ENCODE measurements at places on chromosomes 1 and 21.

GRCh38 chr1:42096554-42096953 is 56.7 kb upstream of the GUCA2B start:
- no peak for DNase-seq

DNA sequence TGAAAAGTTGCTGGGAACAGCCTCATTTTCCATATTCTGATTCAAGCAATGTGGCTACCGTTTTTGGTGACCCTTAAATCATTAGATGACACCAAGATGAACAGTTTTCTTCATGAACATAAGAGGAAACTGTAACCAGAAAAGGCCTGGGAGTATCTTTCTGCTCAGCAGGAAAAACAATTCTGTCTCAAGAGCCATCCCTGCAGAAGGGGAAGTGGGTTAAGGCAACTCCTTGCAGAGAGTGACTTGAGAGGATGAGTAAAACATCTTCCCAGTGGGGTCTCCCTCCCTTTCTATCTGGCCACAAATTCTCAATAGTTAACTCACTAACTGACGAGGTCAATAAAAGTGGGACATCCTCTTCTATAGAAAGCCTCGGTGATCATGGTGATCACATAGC is 187.6 kb upstream of the NRIP1 start:
- no peak for DNase-seq

DNA sequence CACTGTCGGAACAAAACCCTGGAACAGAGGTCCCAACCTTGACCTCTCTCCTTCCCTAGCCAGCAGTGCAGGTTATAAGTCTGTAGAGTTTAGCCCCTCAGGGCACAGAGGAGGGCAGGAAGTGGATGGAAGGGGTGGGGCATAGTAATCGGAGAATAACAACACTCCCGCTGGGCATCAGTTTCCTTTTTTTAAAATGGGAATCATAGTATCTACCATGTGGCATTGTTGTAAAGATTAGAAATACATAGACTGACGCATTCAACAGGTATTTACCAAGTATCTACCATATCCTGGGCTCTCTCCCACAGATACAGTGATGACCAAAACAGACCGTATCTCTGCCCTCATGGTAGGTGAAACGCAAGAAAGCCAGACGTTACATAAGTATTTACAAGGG is 24.9 kb upstream of the ATF3 start:
- DNase-seq = no peak

- DNase-seq = no peak
Observed at GRCh38 chr1:64155278-64155677, 48.1 kb upstream of the UBE2U start.

DNA sequence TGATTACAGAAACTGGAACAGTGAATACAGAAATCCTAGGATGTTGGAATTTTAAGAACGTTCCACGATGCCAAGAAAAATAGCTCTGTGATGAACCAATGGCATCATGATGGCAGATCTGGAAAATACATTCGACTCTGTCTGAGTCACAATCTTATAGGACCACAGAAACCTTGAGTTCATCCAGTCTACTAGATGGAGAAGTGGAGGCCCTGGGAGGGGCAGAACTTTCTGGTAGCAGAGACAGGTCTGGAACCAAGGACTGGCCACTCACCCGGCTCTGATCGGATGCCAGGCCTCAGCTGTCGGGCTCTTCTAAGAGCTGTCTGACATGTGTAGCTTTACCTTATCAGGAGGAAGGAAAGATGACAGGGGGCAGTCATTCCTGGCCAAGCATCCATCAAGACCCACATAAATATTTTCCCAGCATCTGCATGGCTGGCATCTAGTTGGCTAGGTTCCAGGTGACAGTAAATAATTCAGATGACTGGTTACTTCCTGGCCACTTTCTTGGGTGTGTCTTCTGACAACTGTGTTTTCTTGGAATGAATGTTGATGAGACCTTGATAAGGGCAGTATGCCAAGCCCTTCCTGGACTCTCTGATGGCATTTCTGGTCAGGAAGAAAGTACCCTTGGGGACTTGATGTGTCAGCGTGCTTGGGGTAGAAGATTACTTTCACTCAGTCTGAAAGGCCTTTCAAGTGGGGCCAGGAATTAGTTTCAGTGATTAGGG is 72.6 kb upstream of the TRABD2B start:
- DNase-seq = no peak

DNA sequence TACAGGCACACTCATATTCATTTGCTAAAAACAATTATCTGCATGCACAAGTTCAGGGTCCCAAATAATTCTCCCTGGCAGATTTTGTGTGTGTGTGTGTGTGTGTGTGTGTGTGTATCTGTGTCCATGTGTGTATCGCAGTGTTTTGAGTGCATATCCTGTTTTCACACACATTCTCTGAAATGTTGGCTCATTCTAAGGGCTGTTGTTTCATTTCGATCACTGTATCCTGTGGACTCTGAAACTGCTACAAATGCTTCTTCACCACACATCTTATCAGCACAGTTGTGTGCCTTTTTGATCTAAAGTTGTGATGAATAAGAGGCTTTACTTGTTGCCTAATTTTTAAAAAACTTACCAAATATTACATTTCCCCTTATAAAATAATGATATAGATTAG is 34.6 kb downstream of the NR5A2 start:
- no peak for DNase-seq

DNA sequence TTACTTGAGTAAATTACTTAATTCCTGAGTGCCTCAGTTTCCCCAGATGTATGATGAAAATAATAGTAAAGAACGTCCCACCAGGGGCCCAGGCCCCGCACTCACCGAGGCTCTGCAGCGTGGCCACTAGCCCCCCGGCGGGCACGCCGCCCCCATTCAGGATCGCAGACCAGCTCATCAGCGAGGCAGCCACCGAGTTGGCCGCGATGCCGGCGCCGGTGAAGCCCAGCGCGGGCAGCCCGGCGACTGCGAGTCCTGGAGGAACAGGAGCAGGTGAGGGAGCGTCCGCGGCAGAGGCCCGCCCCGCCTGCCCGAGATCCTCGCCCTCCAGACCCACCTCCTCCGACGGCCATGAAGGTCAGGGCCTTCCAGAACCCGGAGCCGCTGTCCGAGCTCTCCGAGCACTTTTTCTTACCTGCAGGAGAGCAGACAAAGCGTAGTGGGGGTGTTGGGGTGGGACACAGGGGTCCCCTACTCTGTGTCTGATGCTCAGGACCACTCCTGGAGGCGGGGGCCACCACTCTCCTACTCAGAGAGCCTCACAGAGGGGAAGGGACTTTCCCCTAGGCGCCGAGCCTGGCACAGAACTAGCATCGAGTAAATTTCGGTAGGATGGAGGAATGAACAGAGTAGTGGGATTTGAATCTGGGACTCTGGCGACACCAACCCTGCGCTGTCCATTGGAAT is 3.7 kb downstream of the IFI6 start:
- no peak for DNase-seq

DNA sequence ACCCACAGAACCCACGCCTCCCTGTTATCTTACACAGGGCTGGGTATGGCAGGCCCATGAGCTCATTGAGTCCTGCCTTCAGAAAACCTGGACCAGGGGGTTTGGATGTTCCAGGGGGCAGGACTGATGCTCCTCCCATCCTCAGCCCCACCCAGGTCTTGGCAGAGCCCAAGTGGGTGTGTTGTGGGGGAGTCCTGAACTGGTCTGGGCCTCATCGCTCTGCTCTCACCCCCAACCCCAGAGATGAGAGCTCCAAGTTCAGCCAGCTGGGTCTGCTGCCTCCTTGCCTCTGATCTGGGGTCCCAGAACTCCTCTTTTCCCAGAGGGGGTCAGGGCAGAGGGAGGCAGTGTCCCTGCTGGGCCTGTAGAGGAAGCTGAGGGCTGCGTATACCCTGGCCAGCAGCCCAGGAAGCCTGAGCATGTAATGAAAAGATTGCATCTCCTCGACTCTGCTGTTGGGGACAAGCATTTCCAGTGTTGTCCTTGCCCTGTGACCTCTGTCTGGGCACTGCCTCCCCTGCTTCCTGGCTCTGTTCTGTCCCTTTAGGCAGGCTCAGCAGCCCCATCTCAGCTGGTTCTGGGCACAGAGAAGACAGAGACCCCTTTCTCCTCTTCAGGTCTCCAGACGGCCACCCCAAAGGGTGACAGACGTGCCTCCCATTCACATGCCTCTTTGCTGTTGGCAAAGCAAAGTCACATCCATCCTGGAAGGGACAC is 54.7 kb upstream of the EPS8L3 start:
- no peak for DNase-seq

GRCh38 chr1:159925719-159926078 is 392 bp upstream of the TAGLN2 start:
- no peak for DNase-seq

- no peak for DNase-seq
Observed at GRCh38 chr1:89382479-89382878, 18.6 kb downstream of the GBP6 start.

DNA sequence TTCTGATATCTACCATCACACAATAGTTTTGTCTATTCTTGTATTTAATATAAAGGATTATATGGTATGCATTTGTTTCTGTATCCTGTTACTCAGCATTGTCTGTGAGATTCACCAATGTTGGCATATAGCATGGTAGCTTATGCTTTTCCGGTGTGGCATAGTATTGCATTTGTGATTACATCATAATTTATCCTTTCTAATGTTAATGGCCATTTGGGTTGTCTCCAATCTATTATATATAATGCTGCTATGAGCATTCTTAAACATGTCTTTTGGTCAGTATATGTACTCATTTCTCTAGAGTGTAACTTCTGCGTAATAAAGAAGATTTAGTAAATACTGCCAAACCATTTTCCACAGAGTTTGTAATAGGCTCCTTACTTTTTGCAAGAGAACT is 40.9 kb upstream of the GFI1 start:
- DNase-seq = no peak

DNA sequence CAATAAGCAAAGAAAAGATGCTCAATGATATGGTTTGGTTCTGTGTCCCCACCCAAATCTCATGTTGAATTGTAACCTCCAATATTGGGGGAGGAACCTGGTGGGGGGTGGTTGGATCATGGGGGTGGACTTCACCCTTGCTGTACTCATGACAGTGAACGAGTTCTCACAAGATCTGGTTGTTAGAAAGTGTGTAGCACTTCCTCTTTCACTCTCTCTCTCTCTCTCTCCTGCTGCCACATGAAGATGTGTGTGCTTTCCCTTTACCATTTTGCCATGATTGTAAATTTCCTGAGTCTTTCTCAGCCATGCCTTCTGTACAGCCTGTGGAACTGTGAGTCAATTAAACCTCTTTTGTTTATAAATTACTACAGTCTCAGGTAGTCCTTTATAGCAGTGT is 248.4 kb downstream of the HHIPL2 start:
- DNase-seq = no peak

DNA sequence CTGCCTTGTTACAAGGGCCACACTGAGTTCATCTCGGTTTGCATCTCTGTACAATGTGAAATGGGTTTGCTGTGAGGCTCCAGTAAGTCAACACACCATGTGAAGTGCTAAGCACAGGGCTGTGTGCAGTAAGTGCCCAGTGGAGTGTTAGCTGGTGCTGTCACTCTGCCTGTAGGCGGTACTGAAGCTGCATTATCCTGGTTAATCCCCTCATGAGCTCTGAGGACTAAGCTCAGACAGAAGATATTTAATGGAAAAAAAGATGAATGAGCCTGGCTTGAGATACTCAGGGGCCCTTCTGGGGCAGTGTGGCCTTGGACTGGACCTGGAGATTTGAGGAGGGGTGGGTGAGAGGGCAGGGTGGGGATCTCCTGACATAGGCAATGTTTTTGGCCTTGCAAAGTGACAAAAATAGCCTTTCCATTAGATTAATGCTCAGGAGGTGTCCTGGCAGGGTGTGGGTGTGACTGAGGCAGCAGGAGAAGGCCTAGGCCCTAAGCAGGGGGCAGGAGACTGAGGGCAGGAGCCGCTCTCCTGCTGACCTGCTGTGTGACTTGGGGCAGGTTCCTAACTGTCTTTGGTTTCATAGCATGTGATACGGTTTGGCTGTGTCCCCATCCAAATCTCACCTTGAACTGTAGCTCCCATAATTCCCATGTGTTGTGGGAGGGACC is 570.5 kb downstream of the PTPRU start:
- DNase-seq = no peak

DNA sequence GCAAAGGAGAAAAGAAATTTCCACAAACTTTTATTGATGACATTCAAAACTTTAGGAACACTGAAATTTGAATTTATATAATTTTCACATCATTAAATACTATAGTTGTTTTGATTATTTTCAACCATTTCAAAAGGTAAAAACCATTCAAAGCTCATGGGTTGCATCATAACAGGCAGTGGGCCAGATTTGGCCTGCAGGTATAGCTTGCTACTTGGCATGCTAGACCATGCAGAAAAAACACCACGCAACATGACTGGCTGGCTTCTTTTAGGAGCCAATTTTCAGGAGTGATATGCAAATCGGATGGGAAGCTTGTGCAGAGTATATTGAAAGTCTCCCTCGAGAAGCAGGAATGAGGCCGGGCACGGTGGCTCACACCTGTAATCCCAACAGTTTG is 144.8 kb downstream of the GLUL start:
- DNase-seq = no peak

- no peak for DNase-seq
Observed at GRCh38 chr21:37473491-37473890, 106.9 kb downstream of the DYRK1A start.

DNA sequence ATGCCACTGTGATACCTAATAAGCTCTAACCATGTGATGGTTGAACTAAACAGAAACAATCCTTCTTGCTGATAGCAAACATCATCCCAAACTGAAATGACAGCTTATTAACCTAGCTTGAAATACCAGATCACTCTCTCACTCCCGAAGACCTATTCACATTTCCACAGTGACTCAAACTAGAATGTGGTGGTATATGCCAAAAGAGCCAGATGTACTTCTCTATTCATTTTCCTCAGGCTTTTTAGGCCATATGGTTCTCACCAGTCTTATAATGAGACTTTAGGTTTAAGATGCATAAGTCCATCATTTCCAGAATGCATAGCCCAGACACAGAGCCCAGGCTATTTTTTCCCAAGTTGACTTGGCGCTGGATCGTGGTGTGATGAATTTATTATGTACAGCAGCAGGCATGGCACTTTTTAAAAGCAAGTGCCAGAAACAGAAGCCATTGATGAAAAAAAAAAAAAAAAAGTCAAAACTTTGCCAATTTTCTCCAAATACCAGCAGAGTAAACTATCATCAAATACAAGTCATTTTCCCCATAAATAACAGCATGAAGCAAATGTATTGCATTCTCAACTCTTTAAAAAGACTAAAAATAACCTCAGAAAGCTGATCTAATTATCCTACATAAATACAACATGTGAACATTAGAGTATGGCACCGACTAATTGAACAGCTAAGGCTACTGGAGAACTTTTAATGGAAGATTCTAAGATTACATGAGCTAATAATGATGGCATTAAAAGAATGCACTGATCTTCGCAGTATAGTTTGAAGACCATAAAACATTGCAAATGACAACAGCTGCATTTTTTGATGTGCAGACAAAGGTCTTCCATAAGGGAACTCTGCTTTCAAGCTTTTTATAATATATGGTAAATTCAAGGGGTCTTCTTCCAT is 365.4 kb downstream of the LRRIQ3 start:
- no peak for DNase-seq

- no peak for DNase-seq
Observed at GRCh38 chr1:2170211-2170610, 24.4 kb downstream of the FAAP20 start.

All from GM12892 (cell line).